ENCODE measurements at places on chromosomes 16 and 17.

GRCh38 chr16:84179612-84180320 is 7.1 kb downstream of the TAF1C start:
- no peak for DNase-seq

- no peak for DNase-seq
Observed at GRCh38 chr17:34926661-34927060, 34.6 kb downstream of the CCT6B start.

DNA sequence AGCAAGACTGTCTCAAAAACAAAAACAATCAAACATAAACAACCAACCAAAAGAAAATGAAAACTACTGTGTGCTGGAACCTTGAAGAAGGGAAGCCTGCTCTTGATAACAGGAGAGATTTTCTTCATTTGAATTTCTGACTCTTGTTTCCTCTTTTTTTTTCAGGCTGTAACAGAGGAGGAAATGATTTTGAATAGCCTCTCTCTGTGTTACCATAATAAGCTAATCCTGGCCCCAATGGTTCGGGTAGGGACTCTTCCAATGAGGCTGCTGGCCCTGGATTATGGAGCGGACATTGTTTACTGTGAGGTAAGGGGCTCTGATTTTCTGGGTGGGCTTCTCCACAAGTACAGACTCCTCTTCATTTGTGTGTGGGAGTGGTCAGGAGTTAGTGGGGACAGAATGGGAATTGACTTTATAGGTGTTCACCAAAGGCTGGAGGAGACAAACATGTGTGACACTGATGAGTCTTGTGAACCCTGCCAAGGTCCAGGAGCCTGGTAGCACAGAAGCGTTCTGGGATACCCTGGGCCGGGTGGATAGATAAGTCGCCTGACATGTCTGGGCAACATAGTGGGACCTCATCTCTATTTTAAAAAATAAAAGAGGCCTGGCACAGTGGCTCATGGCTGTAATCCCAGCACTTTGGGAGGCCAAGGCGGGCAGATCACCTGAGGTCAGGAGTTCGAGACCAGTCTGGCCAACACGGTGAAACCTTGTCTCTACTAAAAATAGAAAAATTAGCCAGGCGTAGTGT is 14.9 kb downstream of the DUS2 start:
- no peak for DNase-seq

GRCh38 chr17:29615492-29616299 is 7.0 kb downstream of the CORO6 start:
- DNase-seq = no peak

- no peak for DNase-seq
Observed at GRCh38 chr17:48790607-48791127, 26.4 kb downstream of the TTLL6 start.

DNA sequence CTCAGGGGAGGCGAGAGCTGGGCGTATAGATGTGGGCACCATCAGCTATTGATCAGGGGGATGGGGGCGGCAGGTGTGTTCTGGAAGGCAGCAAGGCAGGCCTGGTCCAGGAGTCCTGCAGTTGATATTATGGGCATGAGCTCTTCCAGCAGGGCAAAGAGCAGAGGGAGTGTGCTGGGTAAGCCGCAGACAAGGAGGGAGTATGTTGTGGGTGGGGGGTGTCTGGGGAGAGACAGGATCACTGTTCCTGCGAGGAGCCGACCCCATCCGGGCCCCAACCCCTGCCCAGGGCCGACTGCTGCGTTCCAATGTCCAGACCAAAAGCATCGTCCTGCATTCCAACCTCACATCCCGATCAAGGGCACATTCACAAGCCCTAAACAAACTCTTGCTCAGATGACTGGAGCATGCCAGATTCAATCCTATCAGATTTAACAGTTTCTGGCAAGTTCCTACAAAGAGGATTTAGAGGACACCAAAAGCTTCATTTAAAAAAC is 9.2 kb downstream of the MXRA7 start:
- no peak for DNase-seq

DNA sequence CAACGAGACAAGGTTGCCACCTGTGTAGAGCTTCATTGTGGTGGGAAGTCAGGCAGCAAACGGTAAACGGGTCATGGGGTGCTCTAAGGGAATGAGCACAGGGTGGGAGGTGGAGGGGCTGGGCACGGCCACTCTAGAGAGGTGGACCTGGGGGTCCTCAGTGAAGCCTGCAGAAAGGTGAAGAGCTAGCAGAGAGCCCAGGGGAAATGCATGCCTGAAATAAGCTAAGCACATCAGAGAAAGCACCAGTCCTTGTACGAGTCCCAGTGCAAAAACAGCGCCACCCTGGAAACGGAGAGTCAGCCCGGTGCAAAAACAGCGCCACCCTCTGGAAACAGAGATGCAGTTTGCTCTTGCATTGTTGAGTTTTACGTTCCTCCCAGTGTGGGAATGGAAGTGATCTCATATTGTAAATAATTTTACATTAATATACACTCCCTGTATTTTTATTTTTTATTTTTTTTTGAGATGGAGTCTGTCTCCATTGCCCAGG is 65.0 kb downstream of the TBC1D16 start:
- no peak for DNase-seq

- DNase-seq = no peak
Observed at GRCh38 chr17:72273289-72274056, 152.7 kb downstream of the SOX9 start.

Data from cortex of kidney (tissue), 1 donor.